ENCODE measurements at places on chromosomes 1 and 21. TPM values are rescaled to one million over a fixed set of nuclear protein-coding genes. Genes with fewer than 3 reads are reported as not detected.

DNA sequence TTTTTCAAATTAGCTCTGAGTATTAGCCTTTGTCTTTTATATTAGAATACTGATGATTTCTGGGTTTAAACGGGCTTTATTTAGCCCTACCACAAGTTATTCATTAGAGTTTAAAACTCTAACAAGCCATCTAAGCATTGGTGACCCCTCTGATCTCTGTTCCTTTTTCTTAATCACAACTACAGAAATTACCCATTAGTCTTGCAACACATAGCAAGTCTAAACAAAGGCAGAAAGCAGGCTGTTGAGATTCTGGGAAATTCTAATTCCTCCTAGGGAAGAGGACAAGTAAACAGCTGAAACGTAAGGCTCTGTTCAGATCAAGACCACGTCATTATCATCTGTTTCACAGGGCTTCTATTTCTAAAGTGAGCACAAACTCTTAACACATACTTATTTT lies 491.2 kb upstream of the ZRANB2 start:
- no peak overlapping the region for H3K4me3 ChIP-seq
- H3K4me1 ChIP-seq: no peaks in the 10 kb centered on the region
- no peaks in the 10 kb centered on the region for H3K27me3 ChIP-seq
- H3K27ac ChIP-seq: no peak overlapping the region

GRCh38 chr1:94068096-94068998 lies 52.6 kb downstream of the ABCA4 start:
- H3K27ac ChIP-seq: peak overlapping the region; percentile 70
- H3K36me3 ChIP-seq: no peaks in the 10 kb centered on the region
- no peak for DNase-seq
- H3K4me3 ChIP-seq: no peak overlapping the region
- H3K27me3 ChIP-seq: no peaks in the 10 kb centered on the region

DNA sequence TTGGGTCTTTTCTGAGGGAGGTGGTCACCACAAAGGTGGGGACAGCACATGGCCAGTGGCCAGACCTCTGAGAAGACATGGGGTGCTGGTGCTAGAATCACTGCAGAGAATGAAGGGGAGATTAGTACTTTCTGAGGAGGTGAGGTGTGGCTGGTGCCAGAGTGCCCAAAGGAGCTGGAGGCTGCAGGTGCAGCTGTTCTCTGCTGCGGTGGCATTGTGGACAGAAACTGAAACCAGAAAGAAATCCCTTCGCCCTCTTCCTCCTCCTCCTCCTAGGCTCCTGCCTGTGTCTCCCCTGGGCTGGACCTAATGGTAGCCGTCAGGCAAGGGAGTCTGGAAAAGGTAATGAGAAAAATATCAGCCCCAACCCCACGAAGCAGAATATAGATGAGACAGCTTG lies 261.7 kb downstream of the TM2D1 start:
- peaks cover 9% of the 10 kb centered on the region for H3K36me3 ChIP-seq
- no peak overlapping the region for H3K27ac ChIP-seq
- no peaks in the 10 kb centered on the region for H3K27me3 ChIP-seq
- no peaks in the 10 kb centered on the region for H3K4me1 ChIP-seq

GRCh38 chr1:46114925-46115603 lies 17.4 kb downstream of the PIK3R3 start:
- no peak overlapping the region for H3K4me3 ChIP-seq
- no peak for DNase-seq
- no peaks in the 10 kb centered on the region for H3K4me1 ChIP-seq

The TAS1R1 gene
- total RNA-seq: not detected

GRCh38 chr1:18603212-18603852 lies 27.3 kb upstream of the PAX7 start:
- H3K36me3 ChIP-seq: no peaks in the 10 kb centered on the region
- no peak overlapping the region for H3K27ac ChIP-seq
- no peaks in the 10 kb centered on the region for H3K4me1 ChIP-seq
- DNase-seq: no peak
- H3K4me3 ChIP-seq: no peak overlapping the region

DNA sequence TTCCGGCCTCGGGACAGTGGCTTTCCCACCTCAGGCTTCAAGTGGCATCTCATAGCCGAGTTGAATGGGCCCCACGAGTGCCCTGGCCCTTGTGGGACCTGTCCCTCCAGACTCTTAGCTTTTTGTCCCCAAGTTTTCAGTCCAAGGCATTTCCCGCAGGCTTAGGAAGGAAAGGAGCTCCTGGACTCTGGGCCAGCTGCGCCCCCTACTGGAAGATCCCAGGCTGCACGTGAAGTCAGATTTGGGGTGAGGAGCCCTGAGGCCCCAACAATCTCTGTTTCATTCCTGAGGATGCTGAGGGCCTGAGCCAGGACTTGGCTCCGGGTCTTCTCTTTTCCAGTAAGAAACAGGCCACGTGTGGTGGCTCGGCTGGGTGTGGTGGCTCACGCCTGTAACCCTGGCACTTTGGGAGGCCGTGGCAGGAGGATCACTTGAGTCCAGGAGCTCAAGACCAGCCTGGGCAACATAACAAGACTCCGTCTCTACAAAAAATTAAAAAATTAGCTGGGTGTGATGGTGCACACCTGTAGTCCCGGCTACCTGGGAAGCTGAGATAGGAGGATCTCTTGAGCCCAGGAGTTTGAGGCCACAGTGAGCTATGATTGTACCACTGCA lies 67.4 kb downstream of the ARHGEF10L start:
- H3K27me3 ChIP-seq: no peaks in the 10 kb centered on the region
- H3K4me1 ChIP-seq: no peaks in the 10 kb centered on the region
- peaks cover 60% of the 10 kb centered on the region for H3K36me3 ChIP-seq
- peak overlapping the region; percentile 65 for H3K27ac ChIP-seq

DNA sequence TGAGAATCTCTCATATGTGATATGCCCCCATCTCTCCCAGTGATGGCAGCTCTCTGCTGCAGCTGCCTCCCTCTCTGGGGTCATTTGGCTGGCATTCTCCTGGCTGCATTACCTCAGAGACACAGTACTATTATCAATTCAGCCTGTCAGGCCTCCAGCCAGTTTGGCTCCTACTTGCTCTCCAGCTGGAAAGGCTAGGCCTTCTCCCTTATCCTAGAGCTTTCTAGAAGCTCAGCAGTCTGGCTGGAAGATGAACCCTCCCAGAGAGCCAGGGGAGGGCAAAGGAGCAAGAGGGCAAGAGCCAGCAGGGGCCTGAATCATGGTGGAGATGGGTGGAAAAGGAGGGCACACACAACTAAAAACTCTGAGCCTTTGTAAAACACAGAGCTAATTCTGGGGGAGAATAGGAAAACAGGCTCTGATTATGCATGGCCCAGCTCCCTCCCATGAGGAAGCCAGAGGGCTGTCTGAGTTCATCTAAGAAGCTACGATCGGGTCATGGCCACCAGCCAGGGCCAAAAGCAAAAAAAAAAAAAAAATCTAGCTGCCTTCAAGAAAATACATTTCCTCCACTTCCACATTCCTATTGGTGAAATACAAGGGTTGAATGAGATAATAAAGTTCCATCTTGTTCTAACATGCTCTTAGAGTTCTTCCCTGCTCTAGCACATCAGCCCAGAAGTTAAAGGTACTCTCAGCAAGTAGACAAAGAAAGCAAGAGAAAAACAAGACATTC lies 8.8 kb downstream of the LAMB3 start:
- no peaks in the 10 kb centered on the region for H3K27me3 ChIP-seq
- peak overlapping the region; percentile 6 for H3K27ac ChIP-seq

- H3K4me3 ChIP-seq: no peak overlapping the region
- no peaks in the 10 kb centered on the region for H3K4me1 ChIP-seq
- H3K36me3 ChIP-seq: peaks cover 4% of the 10 kb centered on the region
- DNase-seq: no peak
- H3K27me3 ChIP-seq: no peaks in the 10 kb centered on the region
Observed at GRCh38 chr1:161791904-161792655, 26.0 kb downstream of the ATF6 start.

- no peak overlapping the region for H3K4me3 ChIP-seq
- H3K27me3 ChIP-seq: peaks cover 8% of the 10 kb centered on the region
- H3K4me1 ChIP-seq: no peaks in the 10 kb centered on the region
- no peak for DNase-seq
Observed at GRCh38 chr1:31771891-31772668, 7.9 kb upstream of the ADGRB2 start.

The OR2AK2 gene
- not detected for total RNA-seq

The OR2T34 gene
- total RNA-seq: not detected

The DUSP10 gene
- total RNA-seq: 6.7 TPM

DNA sequence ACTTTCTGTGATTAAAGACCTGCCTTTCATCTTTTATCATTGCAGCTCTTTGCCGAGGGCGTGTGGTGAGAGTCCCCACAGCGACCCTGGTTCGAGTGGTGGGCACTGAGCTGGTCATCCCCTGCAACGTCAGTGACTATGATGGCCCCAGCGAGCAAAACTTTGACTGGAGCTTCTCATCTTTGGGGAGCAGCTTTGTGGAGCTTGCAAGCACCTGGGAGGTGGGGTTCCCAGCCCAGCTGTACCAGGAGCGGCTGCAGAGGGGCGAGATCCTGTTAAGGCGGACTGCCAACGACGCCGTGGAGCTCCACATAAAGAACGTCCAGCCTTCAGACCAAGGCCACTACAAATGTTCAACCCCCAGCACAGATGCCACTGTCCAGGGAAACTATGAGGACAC lies 32.0 kb downstream of the PTGFRN start:
- no peak overlapping the region for H3K27ac ChIP-seq
- H3K27me3 ChIP-seq: no peaks in the 10 kb centered on the region
- DNase-seq: no peak
- no peak overlapping the region for H3K4me3 ChIP-seq

The RYR2 gene
- 0.75 TPM for total RNA-seq

The SLC27A3 gene
- 29.1 TPM for total RNA-seq

The LCE3E gene
- not detected for total RNA-seq

- no peak for DNase-seq
- H3K4me3 ChIP-seq: no peak overlapping the region
- H3K27ac ChIP-seq: no peak overlapping the region
- H3K4me1 ChIP-seq: no peaks in the 10 kb centered on the region
- H3K27me3 ChIP-seq: no peaks in the 10 kb centered on the region
Observed at GRCh38 chr21:34046917-34047316, 26.5 kb upstream of the MRPS6 start.

- H3K36me3 ChIP-seq: no peaks in the 10 kb centered on the region
- peaks cover 7% of the 10 kb centered on the region for H3K4me1 ChIP-seq
- DNase-seq: no peak
- H3K4me3 ChIP-seq: no peak overlapping the region
Observed at GRCh38 chr1:92964998-92965397, 3.7 kb upstream of the DIPK1A start.

DNA sequence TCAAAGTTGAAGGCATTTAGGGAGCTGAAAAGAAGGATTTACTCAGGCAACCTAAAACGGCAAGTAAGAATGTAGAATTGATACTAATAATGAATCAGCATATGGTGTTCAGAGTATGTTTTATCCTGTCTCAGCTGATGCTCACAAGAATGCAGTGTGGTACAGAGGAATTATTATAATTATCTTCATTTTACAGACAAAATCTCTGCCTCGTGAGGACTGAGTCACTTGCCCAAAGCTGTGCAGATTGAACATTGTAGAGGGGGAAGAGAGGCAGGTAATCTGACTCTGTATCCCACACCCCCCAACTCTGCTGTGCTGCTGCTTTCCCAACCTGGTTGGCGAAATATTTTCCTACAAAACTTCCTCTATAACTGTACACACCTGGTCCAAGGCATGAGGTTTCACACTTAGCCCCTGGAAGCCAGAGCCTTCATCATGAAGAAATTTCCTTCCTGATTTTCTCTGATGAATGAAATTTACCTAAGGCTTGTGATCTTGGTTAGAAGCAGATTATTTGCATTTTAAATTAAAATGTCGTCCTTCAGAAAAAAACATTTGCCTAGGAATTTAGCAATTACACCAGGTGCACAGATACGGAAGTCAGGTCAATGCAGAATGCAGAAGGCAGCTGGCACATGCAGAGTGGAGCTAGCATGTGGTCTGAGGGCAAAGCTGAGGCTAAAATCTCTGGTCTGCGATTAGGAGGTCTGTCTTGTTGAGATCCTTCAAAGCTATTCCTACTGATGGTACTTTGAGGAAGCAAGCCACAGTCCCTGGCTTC lies 52.8 kb downstream of the DPT start:
- DNase-seq: no peak
- no peaks in the 10 kb centered on the region for H3K27me3 ChIP-seq
- no peaks in the 10 kb centered on the region for H3K36me3 ChIP-seq
- H3K4me1 ChIP-seq: no peaks in the 10 kb centered on the region

DNA sequence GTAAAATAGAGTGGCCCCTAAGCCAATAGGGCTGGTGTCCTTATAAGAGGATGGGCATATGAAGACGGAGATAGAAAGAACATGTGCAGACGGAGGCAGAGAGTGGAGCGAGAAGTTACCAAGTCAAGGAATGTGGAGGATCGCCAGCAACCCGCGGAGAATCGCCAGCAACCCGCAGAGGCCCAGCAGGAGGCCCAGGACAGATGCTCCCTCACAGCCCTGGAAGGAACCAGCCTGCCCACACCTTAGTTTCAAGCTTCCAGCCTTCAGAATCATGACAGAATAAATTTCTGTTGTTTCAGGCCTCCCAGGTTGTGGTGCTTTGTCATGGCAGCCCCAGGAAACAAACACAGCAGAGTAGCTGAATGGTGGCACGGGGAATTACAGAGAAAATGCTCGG lies 9.6 kb downstream of the CLDN14 start:
- H3K27ac ChIP-seq: no peak overlapping the region
- no peak overlapping the region for H3K4me3 ChIP-seq
- H3K4me1 ChIP-seq: peaks cover 29% of the 10 kb centered on the region
- H3K27me3 ChIP-seq: no peaks in the 10 kb centered on the region

- H3K4me3 ChIP-seq: no peak overlapping the region
- no peaks in the 10 kb centered on the region for H3K36me3 ChIP-seq
- H3K27ac ChIP-seq: no peak overlapping the region
- no peak for DNase-seq
Observed at GRCh38 chr1:67338642-67339041, 31.0 kb downstream of the IL12RB2 start.

DNA sequence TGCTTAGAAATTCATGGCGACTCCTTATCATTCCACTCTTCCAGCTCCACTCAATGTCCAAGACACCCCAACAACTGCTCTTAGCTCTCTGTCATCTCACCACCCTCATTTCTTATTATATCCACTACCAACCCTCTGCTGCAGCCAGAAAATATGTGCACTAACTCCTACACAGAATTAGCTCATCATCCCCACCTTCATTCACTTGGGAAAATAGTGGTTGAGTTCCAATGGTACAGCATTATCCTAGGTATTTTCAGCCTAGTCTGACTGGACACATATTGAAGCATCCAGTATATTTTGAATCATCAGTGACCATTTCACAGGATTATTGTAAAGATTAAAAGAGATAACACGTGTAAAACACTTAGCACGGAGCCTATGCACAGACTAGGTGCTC lies 16.7 kb upstream of the VSIG8 start:
- H3K4me3 ChIP-seq: no peak overlapping the region
- H3K36me3 ChIP-seq: no peaks in the 10 kb centered on the region
- no peaks in the 10 kb centered on the region for H3K27me3 ChIP-seq
- no peak for DNase-seq
- H3K4me1 ChIP-seq: no peaks in the 10 kb centered on the region
- no peak overlapping the region for H3K27ac ChIP-seq

The PTGER3 gene
- 0.25 TPM for total RNA-seq

The S1PR1 gene
- total RNA-seq: 13.9 TPM

The FCRL4 gene
- not detected for total RNA-seq

DNA sequence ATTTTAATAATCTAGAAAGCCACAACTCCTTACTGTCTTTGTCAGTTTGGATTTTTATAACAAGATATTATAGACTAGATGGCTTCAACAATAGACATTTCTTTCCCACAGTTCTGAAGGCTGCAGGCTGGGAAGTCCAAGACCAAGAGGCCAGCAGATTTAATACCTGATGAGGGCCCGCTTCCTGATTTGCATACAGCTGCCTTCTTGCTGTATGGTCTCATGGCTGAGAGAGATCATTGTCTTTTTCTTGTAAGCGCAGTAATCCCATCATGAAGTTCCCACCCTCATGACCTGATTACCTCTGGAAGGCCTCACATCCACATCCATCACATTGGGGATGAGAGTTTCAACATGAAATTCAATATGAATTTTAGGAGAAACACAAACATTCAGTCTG lies 9.8 kb downstream of the RPS6KC1 start:
- H3K36me3 ChIP-seq: no peaks in the 10 kb centered on the region
- H3K27ac ChIP-seq: no peak overlapping the region
- H3K27me3 ChIP-seq: no peaks in the 10 kb centered on the region

The CFAP107 gene
- total RNA-seq: not detected
